ENCODE measurements at places on chromosomes 2 and 18.

GRCh38 chr2:78029392-78029995, 507.3 kb upstream of the LRRTM4 start:
- DNase-seq: no peak

- no peak for DNase-seq
These were observed 63.9 kb upstream of the SMIM21 start for GRCh38 chr18:75491361-75491760.

GRCh38 chr2:117359266-117359914, 455.1 kb upstream of the DDX18 start:
- DNase-seq: no peak

DNA sequence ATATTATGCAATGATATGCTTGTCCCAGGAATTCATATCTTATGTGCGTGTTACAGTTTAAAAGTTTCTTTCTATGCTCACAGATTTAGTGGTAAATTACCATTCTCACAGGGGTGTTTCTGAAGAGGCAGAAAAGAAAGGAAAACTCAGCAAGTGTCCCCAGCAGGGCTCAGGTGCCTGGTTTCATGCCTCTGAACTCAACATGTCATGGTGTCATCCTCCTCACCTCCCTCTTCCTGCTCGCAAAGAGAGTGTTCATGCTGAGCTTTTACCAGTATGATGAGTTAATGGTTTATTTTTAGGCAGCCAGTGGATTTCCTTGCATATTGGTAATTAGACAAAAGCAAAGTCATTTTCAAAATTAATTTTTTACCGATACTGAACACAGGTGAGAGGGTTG, 492.9 kb upstream of the ZEB2 start:
- no peak for DNase-seq

DNA sequence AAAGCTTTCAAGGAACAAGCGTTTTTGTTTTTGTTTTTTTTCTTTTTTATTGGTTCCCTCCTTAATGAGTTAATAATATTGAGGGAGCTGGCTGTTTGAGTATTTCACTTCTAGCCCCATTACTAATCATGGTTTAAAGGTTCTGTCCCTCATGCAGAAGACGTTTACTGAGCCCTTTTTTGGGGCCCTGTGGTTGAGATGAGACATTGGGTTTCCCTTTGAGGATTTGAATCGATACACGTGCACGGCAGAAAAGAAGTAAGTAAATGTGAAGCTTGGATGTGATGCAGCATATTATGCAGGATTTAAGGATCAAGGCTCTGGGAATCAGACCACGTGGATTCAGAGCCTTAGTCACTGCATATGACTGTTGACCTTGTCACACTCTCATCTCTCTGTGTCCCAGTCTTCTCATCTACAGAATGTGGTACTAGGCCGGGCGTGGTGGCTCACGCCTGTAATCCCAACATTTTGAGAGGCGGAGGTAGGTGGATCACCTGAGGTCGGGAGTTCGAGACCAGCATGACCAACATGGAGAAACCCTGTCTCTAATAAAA, 1.0 kb upstream of the CHST10 start:
- no peak for DNase-seq

DNA sequence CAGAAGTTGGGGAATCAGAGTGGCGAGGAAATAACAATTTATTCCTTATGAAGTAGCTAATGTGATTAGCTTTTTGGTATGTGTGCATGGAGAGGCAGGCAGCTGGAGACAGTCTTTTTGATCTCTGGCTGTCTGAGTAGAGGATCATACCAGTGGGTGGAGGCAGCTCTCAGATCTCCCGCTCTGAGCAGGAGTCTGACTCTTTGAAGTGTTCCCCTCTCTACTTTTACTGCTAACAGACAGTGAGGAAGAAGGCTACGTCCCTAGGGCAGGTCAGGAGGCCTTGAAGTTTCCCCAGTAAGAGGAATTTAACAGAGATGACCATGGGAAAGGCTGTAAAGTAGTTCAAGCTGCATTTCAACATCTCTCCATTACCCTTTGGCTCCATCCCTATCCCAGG, 111.9 kb upstream of the REG3A start:
- DNase-seq: no peak

DNA sequence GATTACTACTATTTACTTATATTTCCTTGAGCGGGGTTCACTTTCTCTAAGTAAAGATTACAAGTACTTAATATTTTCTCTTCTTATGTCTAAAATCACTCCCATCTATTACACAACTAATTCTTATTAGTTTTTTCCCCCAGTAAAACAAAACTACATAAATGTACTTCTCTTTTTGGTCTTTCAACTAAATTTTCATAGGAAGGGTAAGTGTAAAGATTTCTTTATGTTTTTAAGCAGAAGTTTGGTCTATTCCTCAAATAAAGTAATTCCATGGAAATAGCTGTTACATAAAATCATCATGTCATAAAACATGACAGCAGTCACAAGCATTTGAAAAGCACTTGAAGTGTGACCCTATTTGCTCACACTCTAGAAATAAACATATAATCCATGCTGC, 249.0 kb downstream of the ZEB2 start:
- DNase-seq: no peak

GRCh38 chr2:64586883-64587481, 62.9 kb downstream of the AFTPH start:
- peak; percentile 36 for DNase-seq

GRCh38 chr2:98601532-98602132, 6.7 kb downstream of the COA5 start:
- no peak for DNase-seq

GRCh38 chr18:56233595-56233994, 404.8 kb downstream of the TXNL1 start:
- no peak for DNase-seq

GRCh38 chr2:220246386-220246785, 619.0 kb downstream of the SLC4A3 start:
- DNase-seq: no peak

Measured in Panc1 (cell line).